Activated CD4-positive, alpha-beta T cell treated with anti-CD3 and anti-CD28 coated beads for 48 hours (primary cell): ENCODE measurements at places on chromosomes 4 and X.
A peak's percentile ranks its signal among the peaks of the same experiment; 100 is the strongest.

GRCh38 chr4:165738571-165738970 lies 134.5 kb upstream of the TLL1 start:
- DNase-seq = no peak

DNA sequence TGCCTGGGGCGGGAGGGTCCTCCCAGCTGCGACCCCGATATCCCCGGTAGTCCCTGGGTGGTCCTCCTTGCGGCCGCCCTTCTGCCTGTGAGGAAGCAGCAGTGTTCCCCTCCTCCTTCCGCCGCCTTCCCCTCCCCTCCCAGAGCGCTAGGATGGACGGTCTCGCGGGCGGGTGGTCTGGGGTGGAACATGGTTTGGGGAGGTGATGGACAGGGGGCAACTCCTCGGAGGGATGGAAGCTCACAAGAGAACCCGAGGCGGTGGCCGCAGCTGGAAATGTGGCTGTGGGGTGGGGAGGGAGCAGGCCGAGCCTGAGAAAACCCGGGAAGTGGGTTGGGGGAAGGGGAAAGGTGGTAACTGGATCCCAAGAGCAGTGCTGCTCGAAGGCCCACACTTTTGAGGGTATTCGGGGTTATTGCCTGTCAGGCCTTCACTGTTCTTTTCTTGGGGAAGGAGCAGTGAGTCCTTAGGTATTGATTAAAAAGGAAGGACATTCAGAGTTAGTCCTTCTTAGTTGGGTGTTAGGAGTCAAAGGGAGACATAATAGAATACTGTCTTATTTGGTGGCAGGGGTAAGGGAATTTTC lies 581 bp downstream of the UBE2K start:
- peak; percentile 53 for DNase-seq

DNA sequence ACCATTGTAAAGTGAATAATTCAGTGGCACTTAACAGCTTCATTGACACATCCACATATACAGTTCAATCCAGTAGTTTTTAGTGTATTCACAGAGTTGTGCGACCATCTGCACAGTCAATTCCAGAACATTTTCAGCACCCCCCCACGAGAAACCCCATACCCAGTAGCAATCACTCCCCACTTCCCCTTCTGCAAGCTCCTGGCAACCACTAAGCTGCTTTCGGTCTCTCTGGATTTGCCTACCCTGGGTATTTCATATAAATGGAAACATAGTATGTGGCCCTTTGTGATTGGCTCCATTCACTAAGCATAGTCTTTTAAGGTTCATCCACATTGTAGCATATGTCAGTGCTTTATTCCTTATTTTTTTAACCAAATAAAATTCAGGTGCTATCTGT lies 10.0 kb downstream of the MSL3 start:
- DNase-seq = peak; percentile 20

GRCh38 chrX:123337886-123338639 lies 154.0 kb downstream of the GRIA3 start:
- DNase-seq = no peak

DNA sequence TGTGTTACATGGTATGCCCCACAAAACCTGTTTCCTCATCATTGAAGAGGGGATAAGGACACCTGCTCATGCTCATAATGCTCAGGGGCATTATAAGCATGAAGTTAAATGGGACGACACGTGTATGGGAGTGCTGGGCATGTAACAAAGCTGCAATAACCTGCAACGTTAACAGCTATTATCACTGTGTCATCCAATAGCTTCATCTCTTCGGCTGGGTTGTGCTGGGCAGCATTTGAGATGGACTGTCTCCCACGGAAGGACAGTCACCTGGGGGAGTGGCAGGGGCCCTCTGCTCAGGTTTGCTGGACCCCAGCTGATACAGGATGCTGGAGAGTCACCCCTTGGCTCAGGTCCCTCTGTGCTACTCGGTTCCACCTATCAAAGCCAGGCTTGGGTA lies 94.5 kb downstream of the NSUN7 start:
- no peak for DNase-seq

DNA sequence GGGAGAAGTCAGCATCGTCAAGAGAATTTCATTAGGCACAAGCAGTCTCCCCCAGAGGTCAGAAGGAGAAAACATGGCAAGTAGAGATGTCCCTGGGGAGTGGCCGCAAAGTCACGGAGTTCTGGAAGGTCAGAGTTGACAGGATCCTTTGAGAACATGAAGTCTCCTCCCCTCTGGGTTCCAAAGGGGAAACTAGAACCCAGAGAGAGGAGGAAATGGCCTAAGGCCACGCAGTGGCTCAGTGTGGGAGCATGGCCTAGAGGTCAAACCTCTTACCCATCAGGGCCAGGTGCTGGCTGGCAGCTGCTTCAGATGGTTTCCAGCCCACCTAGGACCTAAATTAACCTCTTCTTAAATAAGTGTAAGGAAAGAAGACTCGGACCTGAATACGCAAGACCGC lies 884 bp downstream of the IDH3G start:
- DNase-seq = no peak
